Occipital lobe (tissue), 3 donors: ENCODE measurements at places on chromosomes 3 and 15. TPM values are rescaled to one million over a fixed set of nuclear protein-coding genes. Genes with fewer than 3 reads are reported as not detected.

- no peak for DNase-seq
Observed at GRCh38 chr3:153756816-153757215, 364.4 kb upstream of the ARHGEF26 start.

DNA sequence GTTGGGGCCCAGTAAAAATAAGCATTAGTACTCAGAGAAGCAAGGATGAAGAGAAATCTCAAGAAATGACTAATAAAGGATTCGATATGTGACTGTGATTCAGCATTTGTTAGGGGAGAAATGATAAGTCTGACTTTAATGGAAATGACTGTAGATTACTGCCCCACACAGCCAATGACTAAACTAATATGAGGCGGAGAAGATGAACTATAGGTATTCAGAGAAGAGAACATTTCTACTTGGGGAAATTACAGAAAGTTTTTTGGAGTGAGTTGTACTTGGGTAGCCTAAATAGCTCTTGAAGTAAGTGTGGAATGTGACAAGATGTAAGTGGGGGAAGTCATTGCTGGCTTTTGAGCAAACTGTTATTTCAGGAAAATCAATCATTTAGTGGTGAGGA is 380.0 kb downstream of the PDCD6IP start:
- no peak for DNase-seq

DNA sequence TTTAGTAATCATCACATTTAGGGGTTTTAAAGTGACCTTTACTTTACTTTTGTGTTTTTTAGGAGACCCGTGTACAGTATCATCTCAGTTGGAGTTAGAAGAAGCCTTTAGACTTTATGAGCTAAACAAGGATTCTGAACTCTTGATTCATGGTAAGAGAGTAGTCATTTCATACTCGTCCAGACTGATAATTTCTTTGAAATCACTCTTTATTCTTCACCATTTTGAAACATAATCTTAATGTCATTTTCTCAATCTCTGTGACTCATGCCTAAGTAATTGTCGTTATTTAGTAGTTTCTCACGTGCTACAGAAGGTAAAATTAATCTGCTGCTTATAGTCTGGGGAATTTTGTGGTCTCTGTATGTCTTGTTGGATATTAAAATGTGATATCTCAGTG is 37.7 kb downstream of the PRKCI start:
- no peak for DNase-seq

SCAANT1 gene
- total RNA-seq = not detected

DNA sequence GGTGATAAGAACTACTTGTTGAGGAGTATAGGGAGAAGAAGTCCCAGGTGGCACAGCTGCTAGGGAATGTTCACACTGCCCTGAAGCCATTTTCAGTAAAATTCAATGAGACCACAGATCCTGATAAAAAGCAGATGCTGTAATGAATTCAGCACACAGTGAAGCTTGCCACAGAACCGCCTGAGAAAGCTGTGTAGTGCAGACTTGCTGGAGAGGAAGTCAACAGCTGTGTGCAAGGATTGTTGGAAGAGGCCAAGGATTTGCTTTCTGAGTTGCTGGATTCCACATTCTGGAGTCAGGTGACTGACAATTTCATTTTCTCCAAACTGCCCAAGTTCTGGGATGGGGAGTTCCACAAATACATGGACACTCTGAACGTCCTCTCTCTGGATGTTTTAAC is 70.9 kb downstream of the ANP32A start:
- no peak for DNase-seq

- DNase-seq = no peak
Observed at GRCh38 chr15:45439521-45440260, 61.3 kb upstream of the GATM start.

SLC9C1 gene
- under 0.01 TPM for total RNA-seq

MDFIC2 gene
- total RNA-seq = not detected
